Pericardium fibroblast (primary cell): ENCODE measurements at places on chromosomes 11 and 22. TPM values are rescaled to one million over a fixed set of nuclear protein-coding genes. Genes with fewer than 3 reads are reported as not detected.

Gene NXPE1
- total RNA-seq = not detected in 2 replicates

Gene AMBRA1
- total RNA-seq = 12.4 and 12.7 TPM in 2 replicates

Gene MYOD1
- total RNA-seq = 0.51 TPM in 1 of 2 replicates, not detected in the other

Gene BEST1
- total RNA-seq = 1.5 and 3.7 TPM in 2 replicates

Gene TRIM48
- total RNA-seq = not detected in 2 replicates

Gene EML3
- total RNA-seq = 36.8 and 40.0 TPM in 2 replicates

Gene OR8D4
- not detected in 2 replicates for total RNA-seq
